ENCODE measurements at places on chromosomes 7 and 10. TPM values are rescaled to one million over a fixed set of nuclear protein-coding genes. Genes with fewer than 3 reads are reported as not detected.
A peak's percentile ranks its signal among the peaks of the same experiment; 100 is the strongest.

DNA sequence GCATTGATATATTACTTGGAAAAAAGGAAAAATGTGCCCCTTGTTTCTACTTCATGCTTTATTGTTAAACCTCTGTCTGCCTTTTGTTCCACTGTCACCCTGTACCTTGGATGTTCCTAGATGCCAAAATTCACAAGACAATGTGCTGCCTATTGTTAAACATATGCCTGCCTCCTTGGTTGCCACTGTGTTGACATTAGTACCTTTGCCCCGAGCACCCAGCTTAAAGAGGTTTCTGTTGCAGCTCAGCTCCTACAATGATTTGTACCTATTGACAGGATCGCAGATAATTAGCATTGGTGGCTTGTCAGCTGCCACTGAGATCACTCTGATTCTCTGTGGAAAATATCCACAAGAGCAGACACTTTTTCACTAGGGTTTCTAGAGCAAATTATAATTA lies 188.0 kb downstream of the KCND2 start:
- no peak for DNase-seq

- DNase-seq: no peak
Measured at GRCh38 chr7:66146701-66147100, 32.1 kb downstream of the CRCP start.

HOXA4 gene
- polyA plus RNA-seq: 20.1 TPM

DNA sequence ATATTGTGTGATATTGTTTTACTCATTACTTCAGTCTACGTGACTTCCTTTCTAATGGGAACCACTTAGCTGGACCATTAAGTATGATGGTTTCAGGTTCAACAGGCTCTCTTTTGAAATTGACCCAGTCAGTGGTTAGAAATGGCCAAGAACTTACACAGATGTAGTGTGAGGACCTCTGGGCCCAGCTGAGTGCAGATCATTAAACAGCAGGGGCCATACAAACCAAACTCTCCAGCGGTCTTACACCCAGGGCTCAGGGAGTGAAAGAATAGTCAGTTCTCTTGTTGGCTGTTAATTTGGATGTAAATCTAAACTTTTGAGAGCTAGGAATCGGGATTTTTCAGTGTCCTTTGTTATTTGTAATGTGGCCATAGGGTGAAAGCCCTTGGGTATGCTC lies 107.3 kb downstream of the CELF2 start:
- no peak for DNase-seq

GRCh38 chr10:114879541-114880158 lies 58.1 kb downstream of the FHIP2A start:
- DNase-seq: no peak

GRCh38 chr10:14995964-14996565 lies 36.9 kb downstream of the MEIG1 start:
- no peak for DNase-seq

DNA sequence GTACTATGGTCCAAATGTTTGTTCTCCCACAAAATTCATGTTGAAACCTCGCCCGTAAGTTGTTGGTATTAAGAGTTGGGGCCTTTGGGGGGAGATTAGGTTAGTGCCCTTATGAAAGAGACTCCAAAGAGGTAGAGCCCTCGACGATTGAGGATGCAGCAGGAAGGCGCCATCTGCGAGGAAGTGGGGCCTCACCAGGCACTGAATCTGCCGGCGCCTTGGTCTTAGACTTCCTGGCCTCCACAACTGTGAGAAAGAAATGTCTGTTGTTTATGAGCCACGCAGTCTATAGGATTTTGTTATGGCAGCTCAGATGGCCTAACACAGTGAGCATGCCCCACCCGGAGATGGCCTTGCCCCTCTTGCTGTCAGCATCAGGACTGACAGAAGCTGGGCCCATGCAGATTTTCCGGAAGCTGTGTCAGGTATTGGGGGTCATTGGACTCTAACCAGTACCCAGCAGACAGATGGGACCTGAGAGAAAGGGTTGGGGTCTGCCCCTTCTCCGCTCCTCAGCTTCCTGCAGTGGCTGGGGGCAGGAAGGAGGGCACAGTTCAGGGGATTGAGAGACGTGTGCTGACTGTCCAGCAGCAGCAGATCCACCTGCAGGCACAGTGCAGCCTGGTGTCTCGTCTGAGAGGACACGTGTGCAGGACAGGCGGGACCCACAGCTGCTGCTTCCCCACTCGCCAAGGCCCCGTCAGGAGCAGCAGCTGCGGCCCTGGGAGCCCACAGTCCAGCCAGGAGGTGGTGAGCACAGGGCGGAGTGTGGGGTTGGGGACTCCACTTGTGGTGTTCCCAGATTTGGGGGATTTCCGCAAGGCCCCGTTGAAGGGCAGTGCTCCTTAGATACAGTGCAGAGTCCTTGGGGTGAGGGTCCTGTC lies 47.8 kb downstream of the MGMT start:
- no peak for DNase-seq

- DNase-seq: no peak
Measured at GRCh38 chr7:130426564-130426963, 14.3 kb downstream of the CEP41 start.

DNA sequence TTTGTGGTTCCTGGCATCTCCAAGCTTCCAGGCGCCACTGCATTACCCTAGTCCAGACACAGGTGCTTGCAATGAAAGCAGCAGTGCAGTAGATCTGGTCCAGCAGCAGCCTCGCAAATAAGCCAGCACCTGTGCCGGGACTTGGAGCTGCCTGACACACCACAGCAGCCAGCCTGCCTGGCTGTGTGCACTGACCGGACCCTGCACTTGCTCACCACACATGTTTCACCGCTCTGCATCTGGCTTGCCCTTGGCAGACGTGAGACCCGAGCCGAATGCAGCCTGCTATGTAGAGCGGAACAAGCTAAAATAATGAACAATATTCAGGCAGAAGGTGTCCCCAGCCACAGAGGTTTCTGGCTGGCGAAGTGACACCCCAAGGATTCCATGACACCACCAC lies 123.6 kb upstream of the POM121L12 start:
- no peak for DNase-seq

IL2RA gene
- not detected for polyA plus RNA-seq

DNA sequence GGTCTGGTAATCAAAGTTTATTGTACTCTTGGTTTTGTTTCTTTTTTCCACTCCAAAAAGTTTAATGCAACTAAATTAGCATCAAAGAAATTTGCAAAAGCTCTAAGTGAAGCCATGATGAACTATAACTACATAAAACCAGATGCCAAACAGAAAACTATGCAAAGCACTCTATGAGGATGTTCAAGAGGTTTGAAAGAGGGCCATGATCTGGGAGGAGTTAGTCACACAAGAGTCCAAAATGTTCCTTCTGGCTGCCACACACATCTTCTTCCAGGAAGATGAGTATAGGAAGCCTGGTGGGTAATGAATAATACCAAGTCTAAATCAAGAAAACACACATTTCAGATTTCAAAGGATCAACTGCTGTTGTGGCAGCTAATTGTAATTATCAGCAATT lies 28.4 kb downstream of the GLI3 start:
- no peak for DNase-seq

- DNase-seq: no peak
Measured at GRCh38 chr7:46007990-46008643, 87.0 kb upstream of the IGFBP3 start.

UPK3BL2 gene
- 13.7 TPM for polyA plus RNA-seq

NXPH1 gene
- 0.21 TPM for polyA plus RNA-seq

GRCh38 chr10:126972635-126973414 lies 67.6 kb downstream of the DOCK1 start:
- peak; percentile 64 for DNase-seq

- no peak for DNase-seq
Measured at GRCh38 chr7:117312593-117313580, 10.0 kb downstream of the WNT2 start.
